Lung (tissue), 17 donors: ENCODE measurements at places on chromosomes 12 and 14. TPM values are rescaled to one million over a fixed set of nuclear protein-coding genes. Genes with fewer than 3 reads are reported as not detected.

The B3GNT4 gene
- polyA plus RNA-seq: 0.43 TPM

- H3K27ac ChIP-seq: no peak overlapping the region
- no peak overlapping the region for H3K4me3 ChIP-seq
- H3K4me1 ChIP-seq: peaks cover 17% of the 10 kb centered on the region
- DNase-seq: no peak
- H3K27me3 ChIP-seq: no peaks in the 10 kb centered on the region
Measured at GRCh38 chr12:14901228-14901562, 15.5 kb upstream of the MGP start.

The PCED1B gene
- polyA plus RNA-seq: 3.0 TPM

- H3K4me1 ChIP-seq: peaks cover 15% of the 10 kb centered on the region
- H3K36me3 ChIP-seq: peaks cover 3% of the 10 kb centered on the region
- no peaks in the 10 kb centered on the region for H3K27me3 ChIP-seq
- H3K4me3 ChIP-seq: no peak overlapping the region
- no peak for DNase-seq
Measured at GRCh38 chr14:52944254-52944653, 6.6 kb downstream of the FERMT2 start.

- no peak overlapping the region for H3K4me3 ChIP-seq
- H3K27me3 ChIP-seq: no peaks in the 10 kb centered on the region
- H3K27ac ChIP-seq: no peak overlapping the region
- no peaks in the 10 kb centered on the region for H3K4me1 ChIP-seq
- DNase-seq: no peak
Measured at GRCh38 chr14:74636424-74637177, 24.6 kb upstream of the LTBP2 start.

The C14orf39 gene
- 0.02 TPM for polyA plus RNA-seq

GRCh38 chr14:55946231-55946630 is 172.0 kb upstream of the PELI2 start:
- no peak for DNase-seq
- H3K27ac ChIP-seq: no peak overlapping the region
- H3K4me1 ChIP-seq: no peaks in the 10 kb centered on the region
- no peak overlapping the region for H3K4me3 ChIP-seq
- no peaks in the 10 kb centered on the region for H3K36me3 ChIP-seq
